ENCODE measurements at places on chromosomes 2 and 18. TPM values are rescaled to one million over a fixed set of nuclear protein-coding genes. Genes with fewer than 3 reads are reported as not detected.

The DNAJC5G gene
- 3.0 TPM for total RNA-seq

The PCARE gene
- 0.47 TPM for total RNA-seq

The POLE4 gene
- 42.6 TPM for total RNA-seq

The NHEJ1 gene
- 9.4 TPM for total RNA-seq

The AMER3 gene
- not detected for total RNA-seq

The CRYGD gene
- total RNA-seq = not detected

The CASP10 gene
- total RNA-seq = 5.3 TPM

The RIT2 gene
- not detected for total RNA-seq

The KLHL30 gene
- total RNA-seq = 28.9 TPM

DNA sequence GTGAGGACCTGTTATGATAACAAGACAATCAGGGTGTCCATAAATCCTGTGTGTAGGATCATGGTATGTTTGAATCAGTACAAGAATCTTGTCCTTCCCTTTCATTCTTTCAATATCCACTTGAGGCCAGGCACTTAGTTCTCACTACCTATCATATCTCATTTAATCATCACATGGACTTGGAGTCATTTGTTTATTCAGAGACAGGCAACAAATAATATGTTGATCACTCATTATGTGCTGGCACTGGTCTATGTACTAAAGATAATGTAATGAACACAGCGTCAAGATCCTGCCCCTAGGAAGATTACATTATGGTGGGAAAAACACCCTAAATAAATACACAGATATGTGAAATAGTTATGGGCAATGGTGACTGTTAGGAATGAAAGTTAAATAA lies 342.6 kb downstream of the LPIN1 start:
- DNase-seq = no peak

DNA sequence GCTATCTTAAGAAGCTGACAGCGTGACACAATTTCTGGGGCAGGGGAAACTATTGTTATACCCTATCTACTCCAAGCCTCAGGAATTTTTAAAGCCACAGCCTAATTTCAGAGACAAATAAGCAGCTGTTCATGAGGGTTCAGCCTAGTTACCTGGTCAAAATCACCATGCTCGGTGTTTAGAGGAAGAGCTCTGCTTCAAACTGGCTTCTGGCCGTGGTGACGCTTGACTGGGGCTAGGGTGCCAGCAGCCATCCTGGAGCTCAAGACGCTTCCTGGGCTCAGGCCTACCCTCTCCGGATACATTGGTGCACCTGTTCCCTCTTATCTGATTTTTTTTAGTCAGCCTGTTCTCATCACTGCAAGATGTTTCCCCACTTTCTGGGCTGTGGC lies 41.7 kb downstream of the FRZB start:
- DNase-seq = no peak

DNA sequence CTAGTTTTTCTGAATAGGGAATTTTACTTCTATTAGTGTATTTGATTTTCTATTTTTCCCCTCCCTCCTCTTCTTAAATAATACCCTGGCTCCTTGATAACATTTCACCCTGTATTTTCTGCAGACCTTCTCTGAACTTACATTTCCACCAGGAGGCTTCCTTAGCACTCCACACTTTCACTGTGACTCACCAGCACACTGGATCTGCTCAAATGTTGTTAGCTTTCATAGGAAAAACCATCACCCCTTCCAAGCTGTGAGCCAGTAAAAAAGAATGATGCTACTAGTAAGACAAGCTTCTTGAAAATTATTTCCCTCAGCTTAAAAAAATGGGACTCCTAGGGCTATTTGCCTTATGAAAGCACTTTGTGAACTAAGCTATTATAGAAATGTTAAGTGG lies 16.1 kb downstream of the SUPT7L start:
- DNase-seq = no peak

- DNase-seq = no peak
Measured at GRCh38 chr2:116949249-116949648, 865.2 kb upstream of the DDX18 start.

DNA sequence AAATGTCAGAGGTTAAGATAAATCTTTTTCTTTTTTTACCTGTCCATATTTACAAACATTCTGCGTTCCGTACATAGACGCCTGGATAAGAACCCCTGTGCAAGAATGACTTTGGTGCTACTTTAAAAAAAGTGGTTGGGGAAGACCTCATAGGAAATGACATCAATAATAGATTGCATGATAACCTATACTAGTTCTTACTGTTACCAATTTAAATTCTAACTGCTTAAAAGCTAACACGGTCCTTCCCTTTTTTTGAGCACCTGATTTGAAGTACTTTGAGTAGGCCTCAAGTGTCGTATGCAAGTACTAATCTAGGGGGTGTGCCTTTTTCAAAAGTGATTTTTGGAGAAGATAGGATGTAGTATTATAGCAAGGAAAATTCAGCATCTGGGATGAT lies 2.1 kb downstream of the SLC39A10 start:
- no peak for DNase-seq

- DNase-seq = no peak
Measured at GRCh38 chr2:150783015-150783414, 295.5 kb upstream of the RND3 start.

DNA sequence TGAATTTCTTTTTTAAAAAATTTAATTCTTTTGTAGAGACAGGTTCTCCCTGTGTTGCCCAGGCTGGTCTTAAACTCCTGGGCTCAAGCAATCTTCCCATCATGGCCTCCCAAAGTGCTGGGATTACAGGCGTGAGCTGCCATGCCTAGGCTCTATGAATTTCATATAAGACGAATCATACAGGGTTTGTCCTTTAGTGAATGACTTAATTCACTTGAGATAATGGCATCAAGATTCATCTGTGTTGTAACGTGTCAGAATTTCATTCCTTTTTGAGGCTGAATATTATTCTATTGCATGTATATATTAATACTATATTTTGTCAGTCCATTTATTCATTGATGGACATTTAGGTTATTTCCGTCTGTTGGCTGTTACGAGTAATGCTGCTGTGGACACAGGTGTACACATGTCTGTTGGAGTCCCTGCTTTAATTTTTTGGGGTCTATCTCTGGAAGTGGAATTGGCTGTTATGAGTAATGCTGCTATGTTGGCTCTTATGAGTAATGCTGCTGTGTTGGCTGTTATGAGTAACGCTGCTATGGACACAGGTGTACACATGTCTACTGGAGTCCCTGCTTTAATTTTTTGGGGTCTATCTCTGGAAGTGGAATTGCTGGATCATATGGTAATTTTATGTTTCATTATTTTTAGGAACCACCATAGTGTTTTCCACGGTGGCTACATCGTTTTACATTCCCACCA lies 210.6 kb downstream of the CAMKMT start:
- DNase-seq = no peak

DNA sequence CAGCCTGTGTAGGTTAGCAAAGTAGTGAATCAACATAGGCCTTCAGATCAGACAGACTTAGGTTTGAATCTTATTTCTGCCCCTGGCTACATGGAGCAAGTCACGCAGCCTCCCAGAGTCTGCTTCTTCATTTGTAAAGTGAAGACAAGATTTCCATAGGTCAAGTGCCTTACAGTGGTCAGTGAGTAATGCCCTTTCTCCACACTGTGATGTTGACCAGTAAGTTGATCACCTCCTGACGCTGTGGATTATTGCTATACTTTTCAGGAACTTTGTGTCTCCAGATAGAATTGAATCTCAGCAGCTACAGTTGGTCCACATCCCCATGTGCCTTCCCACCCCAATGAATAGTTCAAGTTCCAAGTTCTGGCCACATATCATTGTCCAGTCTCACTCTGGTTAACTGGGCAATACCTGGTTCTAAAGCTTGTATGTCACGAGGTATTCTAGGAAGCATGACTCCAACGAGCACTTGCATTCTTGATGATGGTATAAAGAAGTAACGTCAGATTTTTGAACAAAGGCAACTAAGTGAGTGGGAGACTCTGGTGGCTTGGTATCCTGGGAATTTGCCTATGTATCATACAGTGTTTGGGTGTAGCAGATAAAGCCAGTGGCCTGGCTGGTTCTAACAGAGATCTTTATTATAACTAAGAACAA lies 2.1 kb upstream of the CLIP4 start:
- DNase-seq = no peak

DNA sequence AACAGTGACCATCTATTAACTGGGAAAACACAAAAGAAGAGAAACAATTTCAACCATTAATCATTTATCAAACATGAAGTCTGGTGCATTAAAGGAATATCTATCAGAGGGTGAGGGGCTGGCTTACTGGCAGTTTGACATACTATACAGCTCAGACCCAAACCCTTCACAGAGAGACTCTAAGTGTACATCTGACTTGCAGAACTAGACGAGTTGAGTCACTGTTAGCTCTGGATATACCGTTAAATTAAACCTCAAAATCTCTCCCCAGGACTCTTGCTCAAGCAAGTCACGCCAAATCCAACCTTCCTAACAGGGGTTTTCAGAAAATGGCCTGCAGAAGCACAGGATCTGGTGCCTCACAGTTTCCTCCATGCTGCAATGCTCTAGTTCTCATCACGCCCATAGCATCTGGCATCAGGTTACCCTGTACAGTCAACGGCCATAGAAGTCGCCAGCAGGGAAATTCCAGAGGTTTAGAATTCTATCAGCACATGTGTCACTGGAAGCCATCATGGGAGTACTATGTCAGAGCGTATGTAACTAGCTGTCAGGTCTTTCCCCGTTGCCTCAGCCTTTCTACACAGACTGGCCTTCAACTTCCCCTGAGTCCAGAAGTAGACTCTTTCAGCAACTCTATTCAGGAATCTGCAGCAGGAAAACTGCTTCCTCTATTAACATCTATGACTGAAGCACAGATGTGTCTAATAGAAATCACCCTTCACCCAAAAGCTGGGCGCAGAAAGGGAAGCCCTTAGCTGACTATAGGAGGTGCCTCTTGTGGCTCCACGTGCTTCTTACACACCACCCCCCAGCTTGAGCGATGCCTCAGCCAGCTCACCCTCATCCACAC lies 9.3 kb downstream of the TGOLN2 start:
- DNase-seq = no peak

- DNase-seq = no peak
Measured at GRCh38 chr18:78640246-78640995, 339.2 kb upstream of the SALL3 start.

- DNase-seq = no peak
Measured at GRCh38 chr2:216139884-216140283, 30.7 kb downstream of the XRCC5 start.

GRCh38 chr2:217863883-217864282 lies 138.9 kb downstream of the TNS1 start:
- DNase-seq = peak; percentile 38

- no peak for DNase-seq
Measured at GRCh38 chr2:21418456-21418855, 294.7 kb downstream of the TDRD15 start.

- DNase-seq = no peak
Measured at GRCh38 chr2:171514908-171515582, 7.2 kb upstream of the CYBRD1 start.

GRCh38 chr2:226325526-226325925 lies 474.1 kb downstream of the IRS1 start:
- no peak for DNase-seq

- no peak for DNase-seq
Measured at GRCh38 chr2:15856318-15856717, 84.0 kb upstream of the MYCN start.

- DNase-seq = no peak
Measured at GRCh38 chr2:142515493-142515892, 362.0 kb upstream of the KYNU start.

GRCh38 chr18:75076286-75076685 lies 132.7 kb downstream of the PTGR3 start:
- no peak for DNase-seq

DNA sequence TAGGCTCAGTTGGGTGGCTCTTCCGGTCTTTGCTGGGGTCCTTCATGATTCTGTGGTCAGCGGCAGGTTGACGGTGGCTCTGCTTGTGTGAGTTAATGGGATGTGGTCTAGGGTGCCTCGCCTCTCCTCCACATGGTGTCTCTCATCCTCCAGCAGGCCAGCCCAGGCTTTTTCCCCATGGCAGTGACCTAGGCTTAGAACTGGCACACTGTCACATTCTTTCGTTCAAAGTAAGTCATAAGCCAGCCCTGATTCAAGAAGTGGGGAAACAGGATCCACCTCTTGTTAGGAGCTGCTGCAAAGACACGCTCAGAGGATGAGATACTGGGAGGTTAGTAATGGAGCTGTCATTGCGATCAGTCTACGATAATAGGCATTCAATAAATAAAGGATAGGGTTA lies 46.0 kb upstream of the CTIF start:
- DNase-seq = no peak

DNA sequence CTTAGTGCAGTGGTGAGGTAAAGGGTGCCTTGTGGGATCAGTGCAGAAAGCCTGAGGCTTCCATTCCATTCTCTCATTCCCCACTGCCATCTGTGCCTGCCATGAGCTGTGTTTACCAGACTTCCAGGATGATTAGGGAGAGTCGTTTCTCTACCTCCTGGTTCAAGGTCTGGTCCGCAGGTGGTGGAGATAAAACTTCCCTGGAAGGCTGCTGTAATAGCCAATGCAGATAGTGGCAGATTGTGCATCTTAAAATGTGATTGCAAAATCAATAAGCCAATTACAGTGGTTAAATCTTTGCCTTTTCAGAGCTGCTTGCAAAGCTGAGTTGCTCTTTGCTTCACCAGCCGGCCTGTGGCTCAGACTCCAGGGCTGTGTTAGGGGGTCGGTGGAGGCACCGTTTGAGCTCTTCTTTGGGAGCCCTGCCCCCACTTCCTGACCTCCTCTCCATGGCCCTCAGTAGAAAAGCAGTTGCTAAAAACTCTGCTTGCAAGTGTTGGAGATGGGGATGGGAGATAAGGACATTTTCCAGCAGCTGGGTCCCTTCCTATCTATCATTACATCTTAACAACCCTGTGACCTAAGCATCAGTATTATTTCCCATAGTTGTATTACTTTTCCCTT lies 95.2 kb upstream of the HS6ST1 start:
- no peak for DNase-seq

DNA sequence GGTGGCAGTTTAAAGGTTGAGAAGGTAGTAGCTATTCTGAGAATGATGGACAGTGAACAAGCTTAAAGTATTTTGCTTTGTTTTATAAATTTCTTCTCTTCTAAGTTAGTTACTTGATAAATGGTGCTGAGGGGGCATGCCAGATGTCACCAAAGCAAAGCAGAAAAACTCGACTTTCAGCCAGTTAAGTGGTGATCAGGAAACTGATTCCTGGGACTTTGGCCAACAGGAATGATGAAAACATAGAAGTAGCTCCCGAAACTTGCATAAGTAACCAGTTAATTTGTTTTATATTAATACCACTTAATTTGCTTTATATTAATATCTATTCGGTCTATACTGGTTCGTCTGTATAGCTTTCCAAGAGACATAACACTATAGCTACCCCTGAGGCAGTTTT lies 82.6 kb downstream of the FANCL start:
- DNase-seq = no peak

DNA sequence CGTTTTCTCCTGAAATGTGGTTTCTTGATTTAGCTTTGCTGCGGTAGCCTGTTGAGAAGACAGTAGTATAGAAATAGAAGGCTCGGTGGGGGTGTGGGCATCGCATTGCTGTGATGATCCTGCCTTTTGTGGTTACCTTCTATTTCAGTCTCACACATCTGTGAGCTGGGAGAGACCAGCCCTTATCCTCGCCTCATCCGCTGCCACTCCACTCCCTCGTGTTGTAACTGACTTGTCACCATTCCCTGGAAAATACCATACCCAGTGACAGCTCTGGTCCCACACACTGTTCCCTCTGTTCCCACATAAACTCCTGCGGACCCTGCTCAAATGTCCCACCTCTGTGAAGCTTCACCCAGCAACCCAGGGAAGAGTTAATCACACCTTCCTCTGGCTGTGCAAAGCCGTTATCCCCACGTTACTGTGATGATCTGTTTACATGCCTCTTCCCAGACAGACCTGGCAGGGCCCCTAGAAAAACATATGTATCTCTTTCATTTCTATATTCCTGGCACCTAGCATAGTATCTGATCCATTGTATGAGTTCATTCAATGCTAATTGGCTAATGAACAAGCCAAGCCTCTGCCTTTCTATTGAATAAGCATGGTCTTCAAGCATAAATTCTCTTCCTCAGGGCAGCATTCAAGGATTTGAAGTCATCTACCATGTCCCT lies 114.6 kb downstream of the MAPK4 start:
- DNase-seq = no peak
